Left renal pelvis (tissue), 4 donors: ENCODE measurements at places on chromosomes 7 and 10.

- DNase-seq = no peak
These were observed 19.2 kb downstream of the PRXL2A start for GRCh38 chr10:80427541-80427940.

DNA sequence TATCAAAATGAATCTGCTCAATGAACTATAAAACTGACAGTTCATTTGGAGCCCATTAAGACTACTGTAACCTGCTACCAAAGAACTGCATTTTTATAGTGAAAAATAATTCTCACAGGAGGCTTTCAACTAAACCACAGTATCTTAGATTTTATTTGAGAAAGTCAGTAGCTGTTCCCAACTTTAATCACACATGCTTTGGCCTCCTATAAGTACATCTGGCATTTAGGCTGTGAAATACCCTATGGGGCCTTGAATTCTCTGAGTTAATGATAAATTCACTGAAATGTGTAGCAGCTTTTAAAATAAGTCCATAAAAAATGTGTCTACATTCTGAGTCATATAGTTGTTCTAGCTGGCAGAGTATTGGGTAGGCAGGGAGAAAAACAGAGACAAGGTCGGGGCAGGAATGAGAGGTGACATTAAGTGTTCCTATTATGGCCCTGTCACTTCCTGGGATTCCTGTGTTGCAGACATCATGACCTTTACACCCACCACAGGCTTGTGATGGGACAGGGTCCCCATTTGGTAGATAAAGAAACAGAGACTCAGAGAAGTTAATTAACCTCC, 588.8 kb downstream of the REEP3 start:
- no peak for DNase-seq

DNA sequence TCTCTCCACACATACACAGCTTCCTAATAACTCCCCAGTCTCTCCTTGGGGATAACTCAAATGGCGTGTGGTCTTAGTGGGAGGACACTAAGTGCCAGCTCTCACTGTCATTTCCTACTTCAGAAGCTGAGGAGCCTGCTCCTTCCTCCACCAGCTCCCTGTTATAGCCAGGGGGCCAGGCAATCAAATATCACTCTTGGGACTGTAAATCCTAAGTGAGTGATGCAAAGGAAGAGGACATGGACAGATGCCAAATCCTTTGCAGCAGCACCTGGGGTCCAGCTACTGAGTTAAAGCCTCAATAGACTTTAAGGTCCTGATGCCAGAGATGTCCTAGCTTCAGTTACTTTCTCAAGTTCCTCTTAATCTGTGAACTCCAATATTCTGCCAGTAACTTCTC, 34.1 kb downstream of the SEM1 start:
- DNase-seq = no peak

GRCh38 chr7:100221767-100222444, 2.2 kb downstream of the PVRIG start:
- DNase-seq = no peak

DNA sequence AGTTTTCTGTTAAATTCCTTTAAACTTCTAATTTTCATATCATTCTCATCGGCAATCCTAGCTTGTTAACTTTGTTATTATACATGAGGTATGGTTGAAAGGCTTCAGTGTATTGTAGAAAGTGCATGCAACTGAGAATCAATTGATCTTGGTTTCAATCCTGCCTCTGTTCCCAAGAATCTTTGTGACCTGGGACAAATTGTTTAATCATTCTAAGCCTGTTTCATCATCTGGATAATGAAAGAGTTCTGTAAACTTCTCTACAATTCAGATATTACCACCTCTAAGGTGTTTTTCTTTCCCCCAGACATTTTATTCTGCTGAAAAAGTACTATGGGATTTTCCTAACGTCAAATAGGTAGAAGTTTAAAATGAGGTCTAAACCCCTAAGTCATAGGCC, 179.0 kb downstream of the RNLS start:
- DNase-seq = no peak

DNA sequence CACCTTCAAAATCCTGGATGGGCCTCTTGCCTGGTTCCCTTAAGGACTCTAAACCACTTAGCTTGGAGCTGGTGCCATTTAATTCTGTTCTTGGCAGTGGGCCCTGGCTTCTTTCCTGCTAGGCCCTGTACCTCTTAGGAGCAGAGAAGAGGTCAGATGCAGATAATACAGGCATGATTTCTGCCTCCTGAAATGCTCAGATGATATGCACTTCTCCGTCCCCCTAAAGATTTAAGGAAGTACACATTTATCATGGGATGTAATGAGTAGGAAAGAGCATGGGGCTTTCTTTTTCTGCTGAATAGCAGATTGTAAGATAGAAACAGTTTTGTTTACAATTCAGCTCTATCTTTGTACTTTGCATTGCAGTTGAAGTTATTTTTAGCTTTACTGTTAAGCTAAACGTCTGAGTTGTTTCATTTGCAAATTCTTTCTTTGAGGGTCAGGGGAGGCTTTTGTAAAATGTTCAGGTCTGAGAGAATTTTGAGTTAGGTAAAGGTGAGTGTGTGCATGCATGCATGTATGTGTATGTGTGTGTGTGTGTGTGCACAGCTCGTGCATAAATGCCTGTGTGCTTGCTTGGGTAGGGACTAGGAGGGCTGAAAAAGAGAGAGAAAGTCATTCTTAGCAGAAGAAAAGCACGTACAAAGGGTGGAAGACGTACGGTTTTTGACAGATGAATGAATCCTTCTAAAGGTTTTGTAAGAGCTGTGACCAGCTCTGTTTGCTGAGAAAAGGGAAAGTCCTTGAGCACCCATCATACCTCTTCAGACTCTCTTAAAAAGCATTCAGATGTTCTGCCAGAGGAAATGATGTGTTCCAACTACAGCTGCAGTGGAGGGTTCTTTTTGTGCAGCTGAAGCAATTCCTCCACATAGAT, 364.2 kb downstream of the AUTS2 start:
- no peak for DNase-seq

DNA sequence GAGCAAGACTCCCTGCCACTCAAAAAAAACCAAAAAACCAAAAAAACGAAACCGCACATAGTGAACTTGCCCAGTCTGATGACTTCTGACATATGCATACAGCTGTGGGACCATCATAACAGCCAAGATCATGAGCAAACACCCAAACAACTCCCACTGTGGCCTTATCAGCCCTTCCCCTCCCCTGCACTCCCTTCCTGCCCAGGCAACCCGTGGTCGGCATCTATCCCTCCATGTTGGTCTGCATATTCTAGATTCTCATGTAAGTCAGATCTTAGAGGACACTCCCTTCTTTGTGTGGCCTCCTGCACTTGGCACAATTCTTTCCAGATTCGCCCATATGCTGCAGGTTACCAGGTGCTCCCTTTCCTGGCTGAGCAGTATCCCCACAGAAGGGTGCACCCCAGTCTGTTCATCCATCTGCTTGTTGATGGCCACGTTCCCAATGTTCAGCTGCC, 72.8 kb downstream of the GNA12 start:
- DNase-seq = no peak

GRCh38 chr10:61284222-61284890, 168.8 kb downstream of the TMEM26 start:
- DNase-seq = peak; percentile 46

- DNase-seq = no peak
These were observed 765 bp downstream of the CELF2 start for GRCh38 chr10:11018432-11018841.

GRCh38 chr7:29139191-29139590, 7.1 kb downstream of the CPVL start:
- no peak for DNase-seq

GRCh38 chr10:69051710-69052487, 36.0 kb upstream of the SRGN start:
- no peak for DNase-seq

GRCh38 chr10:64636461-64636860, 1115.3 kb downstream of the REEP3 start:
- DNase-seq = no peak
